ENCODE measurements at places on chromosomes 5 and 9.

- DNase-seq: peak; percentile 43
These were observed 47.4 kb upstream of the BARX1 start for GRCh38 chr9:94002316-94003140.

- no peak for DNase-seq
These were observed 424.1 kb upstream of the KIF2A start for GRCh38 chr5:61881821-61882487.

GRCh38 chr5:135452321-135453030 is at the start of gene TIFAB:
TSS of gene TIFAB (minus strand) at chr5:135452351. CDS start at chr5:135449939, 2,412 bp downstream.
- no peak for DNase-seq

DNA sequence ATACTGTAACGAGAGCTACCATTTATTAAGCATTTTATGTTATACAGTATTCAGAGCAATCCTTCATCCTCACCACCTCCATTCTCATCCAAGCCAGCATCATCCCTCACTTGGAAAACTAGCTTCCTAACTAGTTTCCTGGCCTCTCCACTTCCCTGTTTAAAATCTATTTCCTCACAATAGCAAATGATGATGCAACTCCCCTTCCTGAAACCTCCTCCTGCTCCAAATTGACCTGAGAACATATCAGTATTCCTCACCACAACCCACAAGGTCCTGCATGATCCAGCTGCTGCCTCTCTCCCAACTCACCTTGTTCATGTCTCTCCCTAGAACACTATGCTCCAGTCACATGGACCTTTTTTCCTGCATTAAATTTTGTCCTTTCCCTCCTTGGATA is 4.3 kb upstream of the SLC36A2 start:
- no peak for DNase-seq

DNA sequence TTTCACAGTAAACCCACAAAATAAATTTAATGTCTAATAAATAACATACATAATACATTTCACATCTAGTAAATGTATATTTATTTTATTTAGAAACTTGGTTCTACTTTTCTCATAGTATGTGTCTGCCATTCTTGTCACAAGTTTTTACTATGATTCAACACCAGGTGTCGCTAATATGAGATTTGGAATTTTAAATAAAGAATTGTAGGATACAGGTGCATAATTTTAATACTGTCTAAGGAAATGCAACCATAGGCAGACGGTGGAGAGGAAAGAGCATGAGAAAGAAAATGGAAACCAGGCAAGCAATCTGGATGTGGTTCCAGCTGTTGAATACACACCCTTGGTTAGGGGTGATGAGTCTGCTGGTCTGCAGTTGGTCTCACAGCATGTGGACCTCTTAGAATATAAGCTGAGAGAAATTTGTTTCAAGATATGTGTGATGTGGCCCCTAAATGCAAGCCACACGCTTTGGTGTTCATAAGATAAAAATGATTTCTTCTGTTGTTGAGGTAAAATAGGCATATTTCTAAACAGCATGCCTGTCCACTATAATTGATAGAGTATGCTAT is 114.7 kb upstream of the TXNDC8 start:
- DNase-seq: peak; percentile 34

DNA sequence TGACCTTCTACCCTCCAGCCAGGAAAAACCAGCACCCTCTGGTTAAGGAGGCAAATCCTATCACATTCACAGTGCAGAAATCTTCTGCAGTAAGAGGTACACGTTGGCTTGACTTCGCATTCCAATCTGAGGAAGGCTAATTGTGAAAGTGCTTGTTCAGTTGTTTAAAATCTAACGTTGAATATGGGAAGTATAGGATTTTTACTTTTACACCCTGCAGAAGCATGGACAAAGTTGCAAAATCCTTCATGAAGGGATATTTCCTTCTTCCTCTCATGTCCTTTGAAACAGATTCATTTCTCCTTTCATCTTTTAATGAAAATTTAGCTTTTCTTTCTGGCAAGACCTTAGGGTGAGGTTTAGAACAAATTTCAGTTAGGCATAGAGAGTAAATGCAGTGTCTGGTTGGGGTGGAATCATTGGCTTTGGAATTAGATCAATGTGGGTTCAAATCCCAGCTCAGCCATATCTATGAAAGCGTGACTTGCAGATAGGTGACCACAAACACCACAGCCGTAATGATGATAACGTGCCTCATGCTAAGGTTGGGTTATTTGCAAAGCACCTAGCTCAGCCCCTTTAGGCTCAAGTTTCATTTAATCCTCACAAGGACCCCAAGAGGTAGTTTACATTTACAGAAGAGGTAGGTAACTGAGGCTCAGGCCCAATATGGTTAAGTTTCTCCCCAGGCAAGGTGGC is 42.2 kb upstream of the C5orf58 start:
- DNase-seq: no peak

DNA sequence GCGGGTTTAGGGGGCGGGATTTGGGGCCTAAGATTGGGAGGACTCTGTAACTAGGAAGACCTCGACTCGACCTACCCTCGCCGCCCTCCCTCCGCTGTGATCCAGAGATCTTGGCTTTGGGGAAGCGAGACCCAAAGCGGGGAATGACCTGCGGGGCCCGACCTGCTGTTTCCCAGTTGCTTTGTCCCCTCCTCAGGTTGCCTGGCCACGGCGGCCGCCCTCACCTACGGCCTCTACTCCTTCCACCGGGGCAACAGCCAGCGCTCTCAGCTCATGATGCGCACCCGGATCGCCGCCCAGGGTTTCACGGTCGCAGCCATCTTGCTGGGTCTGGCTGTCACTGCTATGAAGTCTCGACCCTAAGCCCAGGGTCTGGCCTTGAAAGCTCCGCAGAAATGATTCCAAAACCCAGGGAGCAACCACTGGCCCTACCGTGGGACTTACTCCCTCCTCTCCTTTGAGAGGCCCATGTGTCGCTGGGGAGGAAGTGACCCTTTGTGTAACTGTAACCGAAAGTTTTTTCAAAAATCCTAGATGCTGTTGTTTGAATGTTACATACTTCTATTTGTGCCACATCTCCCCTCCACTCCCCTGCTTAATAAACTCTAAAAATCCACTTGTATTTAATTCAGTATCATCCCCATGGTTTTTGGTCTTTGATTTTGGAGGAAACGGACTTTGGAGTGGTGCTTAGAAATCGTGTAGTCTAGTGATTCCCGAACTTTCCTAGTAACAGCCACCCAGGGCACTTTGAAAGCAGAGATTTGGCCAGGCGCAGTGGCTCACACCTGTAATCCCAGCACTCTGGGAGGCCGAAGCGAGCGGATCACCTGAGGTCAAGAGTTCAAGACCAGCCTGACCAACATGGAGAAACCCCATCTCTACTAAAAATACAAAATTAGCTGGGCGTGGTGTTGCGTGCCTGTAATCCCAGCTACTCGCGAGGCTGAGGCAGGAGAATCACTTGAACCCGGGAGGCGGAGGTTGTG is 878 bp downstream of the HIGD2A start:
- no peak for DNase-seq

- DNase-seq: peak; percentile 61
These were observed 2.0 kb downstream of the MATR3 start for GRCh38 chr5:139295346-139296057.

DNA sequence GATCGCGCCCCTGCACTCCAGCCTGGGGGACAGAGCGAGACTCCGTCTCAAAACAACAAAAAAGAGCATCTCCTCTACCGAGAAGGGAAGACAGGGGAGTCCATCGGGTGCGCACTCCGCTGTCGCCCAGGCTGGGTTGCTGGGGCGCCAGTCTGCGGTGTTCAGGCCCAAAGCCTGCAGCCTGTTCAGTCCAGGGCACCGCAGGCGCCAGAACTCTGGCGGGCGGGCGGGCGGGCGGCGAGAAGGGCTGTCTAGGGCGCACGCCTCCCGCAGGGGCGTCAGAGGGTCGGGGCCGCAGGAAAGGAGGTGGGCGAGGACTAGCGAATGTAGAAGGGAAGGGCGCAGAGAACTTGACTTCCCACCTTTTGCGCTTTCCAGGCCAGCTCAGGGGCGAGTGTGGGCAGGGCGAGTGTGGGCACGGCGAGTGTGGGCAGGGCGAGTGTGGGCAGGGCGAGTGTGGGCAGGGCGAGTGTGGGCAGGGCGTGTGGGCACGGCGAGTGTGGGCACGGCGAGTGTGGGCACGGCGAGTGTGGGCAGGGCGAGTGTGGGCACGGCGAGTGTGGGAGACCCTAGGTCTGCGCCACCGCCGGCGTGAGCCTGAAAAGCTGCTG is 10.5 kb downstream of the PROP1 start:
- no peak for DNase-seq

GRCh38 chr5:160685695-160686094 is 166.3 kb downstream of the ATP10B start:
- peak; percentile 36 for DNase-seq

DNA sequence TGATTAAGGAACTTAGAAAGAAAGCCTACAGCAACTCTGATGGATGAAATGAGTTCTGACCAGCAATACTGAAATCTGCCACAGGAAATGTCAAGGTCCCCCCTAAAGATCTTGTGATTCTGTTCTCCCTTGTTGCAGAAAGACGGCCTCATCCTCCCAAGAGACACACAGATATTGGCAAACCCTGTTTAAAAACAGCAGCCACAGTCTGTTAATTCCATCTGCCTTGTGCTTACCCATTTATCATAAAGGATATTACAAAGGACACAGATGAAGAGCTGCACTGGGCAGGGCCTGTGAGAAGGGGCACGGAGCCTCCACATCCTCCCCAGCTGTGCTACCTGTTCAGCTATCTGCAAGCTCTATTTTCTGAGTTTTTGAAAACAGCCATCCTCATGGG is 15.2 kb downstream of the RAPGEF1 start:
- DNase-seq: no peak

DNA sequence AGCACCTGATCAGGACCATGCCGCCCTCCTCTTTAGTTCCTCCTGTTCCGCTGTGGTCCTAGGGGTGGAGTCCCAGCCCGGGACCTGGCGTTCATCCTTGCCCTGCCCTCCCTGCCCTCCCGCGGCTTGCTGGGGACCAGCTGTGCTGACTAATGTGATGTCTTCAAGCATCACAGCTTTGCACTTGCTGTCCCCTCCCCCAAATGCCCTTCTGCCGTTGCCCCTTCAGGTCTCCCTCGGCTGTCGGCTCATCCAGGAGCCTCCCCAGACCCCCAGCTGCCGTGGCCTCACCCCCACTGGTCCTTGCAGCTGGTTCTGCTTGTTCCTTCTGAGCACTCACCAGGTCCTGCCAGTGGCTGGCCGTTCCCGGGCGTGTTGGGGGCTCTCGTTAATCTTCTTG is 19.9 kb downstream of the RXRA start:
- no peak for DNase-seq

DNA sequence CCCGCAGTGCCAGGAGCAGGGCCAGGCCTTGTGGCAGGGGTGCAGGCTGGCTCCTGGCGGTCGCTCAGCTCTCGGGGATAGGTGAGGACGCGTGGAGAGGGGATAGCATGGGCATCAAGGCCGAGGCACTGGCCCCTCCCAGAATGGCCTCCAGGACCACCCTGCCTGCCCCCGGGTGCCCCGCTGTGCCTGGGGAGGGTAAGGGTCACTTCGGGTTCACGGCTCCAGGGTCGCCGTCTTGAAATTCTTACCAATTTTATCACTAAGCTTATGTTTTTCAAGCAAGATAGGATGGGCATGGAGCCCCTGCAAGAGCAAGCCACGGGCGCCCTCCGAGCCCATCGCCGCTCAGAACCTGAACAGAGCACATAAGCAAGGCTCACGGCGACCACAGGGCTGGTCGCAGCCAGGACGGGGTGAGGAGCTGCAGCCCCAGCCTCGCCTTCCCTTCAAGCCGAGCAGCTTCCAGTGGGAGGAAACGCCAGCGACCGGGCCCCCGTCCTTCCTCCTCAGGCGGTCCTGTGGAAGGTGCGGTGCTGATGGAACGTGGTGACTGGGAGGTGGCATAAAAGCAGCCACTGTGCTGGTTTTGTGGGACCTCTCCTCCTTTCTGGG is 14.2 kb upstream of the CLPTM1L start:
- no peak for DNase-seq

GRCh38 chr5:32193591-32193990 is 19.5 kb upstream of the GOLPH3 start:
- DNase-seq: peak; percentile 91

DNA sequence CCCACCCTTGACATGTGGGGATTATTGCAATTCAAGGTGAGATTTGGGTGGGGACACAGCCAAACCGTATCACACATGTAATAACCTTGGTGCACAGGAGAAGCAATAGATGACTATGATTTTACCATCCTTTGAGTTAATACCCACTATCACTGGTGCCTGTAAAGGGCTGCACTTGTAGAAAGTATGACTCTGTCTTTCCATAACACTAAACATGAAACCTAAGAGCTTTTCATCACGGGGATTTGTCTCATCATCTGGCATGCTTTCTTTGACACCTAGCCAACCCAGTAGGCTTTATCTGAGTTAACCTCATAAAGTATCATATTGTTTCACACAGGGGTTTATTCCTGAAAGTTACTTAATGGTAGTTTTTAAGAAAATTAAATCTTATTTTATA is 188.9 kb upstream of the TNC start:
- DNase-seq: no peak

- DNase-seq: no peak
These were observed 4.2 kb downstream of the CARNMT1 start for GRCh38 chr9:75023846-75024245.

DNA sequence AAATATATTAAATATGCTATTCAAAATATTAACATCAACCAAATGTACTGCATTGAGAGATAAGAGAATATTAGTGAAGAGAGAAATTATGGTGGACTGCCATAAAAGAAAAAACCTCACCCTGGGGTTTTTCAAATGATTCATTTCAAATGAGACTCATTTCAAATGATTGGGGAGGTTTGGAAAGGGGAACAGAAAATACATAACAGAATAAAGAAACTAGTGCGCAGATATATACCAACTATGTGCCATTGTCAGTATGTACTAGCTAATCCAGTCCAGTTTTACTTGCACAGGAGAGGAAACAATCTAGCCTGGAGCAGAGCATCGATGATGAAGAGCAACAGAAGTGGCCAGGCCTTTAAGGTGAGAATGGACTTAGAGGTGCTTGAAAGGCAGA is 651.6 kb upstream of the RORB start:
- DNase-seq: no peak

GRCh38 chr9:109254317-109254716 is 66.5 kb downstream of the EPB41L4B start:
- DNase-seq: no peak

GRCh38 chr5:73938938-73939320 is 312.9 kb downstream of the ARHGEF28 start:
- DNase-seq: no peak

DNA sequence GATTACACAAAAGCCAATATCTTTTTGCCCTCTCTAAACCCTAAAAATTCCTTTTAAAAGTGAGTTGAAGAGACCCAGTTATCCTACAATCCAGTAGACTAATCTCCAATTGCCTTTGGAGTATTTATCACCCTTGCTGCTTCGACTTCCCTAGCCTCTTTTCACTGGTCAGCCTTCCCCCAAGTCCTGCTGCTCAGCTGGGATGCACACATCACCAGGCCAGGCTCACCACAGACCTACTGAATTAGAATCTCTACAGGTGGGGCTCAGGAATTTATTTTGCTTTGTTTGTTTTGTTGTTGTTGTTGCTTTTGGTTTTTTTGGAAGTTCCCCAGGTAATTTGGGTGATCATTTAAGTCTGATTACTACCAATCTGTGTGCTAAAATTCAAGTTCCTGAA is 11.6 kb upstream of the FOXD1 start:
- DNase-seq: no peak

- no peak for DNase-seq
These were observed 124.4 kb downstream of the ATG10 start for GRCh38 chr5:82096249-82096648.
